Uterus (tissue), 4 donors: ENCODE measurements at places on chromosomes 5 and 9.

- DNase-seq = peak; percentile 86
These were observed 24.8 kb upstream of the IER5L start for GRCh38 chr9:129202613-129203555.

DNA sequence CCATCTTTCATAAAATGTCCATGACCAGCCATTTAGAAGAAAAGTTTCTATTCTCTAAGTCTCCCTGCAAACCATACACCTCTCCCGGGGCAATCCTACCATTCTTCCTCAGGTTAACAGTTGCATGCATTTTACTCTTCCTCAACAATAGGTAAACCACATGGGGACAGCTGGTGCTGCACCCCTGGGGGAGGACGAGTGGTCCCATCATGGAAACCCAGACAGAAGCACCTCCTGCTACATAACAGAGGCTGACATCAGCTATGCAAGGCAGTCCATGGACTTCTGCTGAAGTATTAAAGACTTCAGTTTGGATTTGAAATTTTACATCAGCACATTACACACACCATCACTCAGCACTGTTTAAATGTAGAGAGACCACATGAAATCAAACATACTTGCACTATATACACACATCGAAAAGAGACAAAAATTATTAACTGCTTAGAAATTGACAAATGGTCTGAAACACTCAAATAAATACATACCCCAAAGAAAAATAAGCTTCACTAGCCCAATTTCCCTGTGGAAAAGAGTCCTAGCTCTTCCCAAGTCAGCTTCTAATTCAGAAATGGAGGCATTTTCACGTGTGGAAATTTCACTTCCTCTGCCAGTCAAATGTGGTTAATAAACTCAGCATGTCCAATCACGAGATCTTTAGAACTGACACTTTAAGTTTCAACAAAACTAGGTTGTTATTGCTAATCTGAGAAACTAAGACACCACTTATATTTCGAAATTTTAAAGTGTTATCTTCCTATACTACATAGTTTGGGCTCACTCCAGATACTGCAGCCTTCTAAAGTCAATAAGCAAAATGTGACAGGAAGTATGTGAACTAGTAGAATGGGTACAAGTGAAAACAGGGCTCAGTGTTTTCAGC lies 173.4 kb downstream of the ROR2 start:
- DNase-seq = no peak

DNA sequence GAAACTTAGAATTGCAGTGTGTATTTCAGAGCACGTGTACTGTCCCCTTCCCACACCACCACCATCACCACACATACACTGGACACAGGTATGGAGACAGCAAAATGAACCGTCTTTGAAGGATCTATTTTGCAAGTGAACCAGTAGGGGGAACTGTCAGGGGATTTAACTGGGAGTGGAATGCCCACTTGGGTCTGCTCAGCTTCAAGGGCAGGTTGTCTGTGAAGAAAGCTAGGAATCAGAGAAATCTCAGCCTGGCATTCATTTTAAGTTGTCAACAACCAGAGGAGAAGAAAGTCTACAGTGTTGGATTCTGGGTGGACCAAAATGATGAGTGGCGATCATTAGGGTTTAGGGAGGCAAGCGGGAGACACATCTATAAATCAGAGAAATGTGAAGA lies 147.0 kb downstream of the DCP2 start:
- no peak for DNase-seq

- DNase-seq = no peak
These were observed 31.2 kb upstream of the ADRA1B start for GRCh38 chr5:159884917-159885620.

GRCh38 chr9:12963537-12963936 lies 188.7 kb downstream of the LURAP1L start:
- no peak for DNase-seq

DNA sequence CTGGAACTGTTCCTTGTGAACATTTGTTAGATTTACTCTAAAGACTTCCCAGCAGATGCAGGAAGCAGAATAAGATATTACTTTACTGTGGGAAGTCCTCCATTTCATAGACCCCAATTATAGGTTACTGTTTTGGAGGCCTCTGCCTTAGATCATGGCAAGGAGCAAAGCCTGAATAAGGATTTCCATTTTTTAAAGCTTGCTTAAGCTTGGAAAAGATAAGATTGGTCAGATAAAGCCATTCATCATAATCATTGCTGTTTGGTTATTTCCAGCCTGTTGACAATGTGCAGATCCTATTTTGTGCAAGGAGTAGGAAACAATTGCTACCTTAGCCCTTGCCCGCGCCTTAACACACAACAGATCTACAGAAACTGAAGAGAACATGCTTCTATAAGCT lies 129.5 kb upstream of the ITGA1 start:
- DNase-seq = no peak

GRCh38 chr5:16807547-16807864 lies 128.6 kb downstream of the MYO10 start:
- DNase-seq = no peak
